ENCODE measurements at places on chromosomes 5 and 9.

GRCh38 chr5:89086390-89087086, 203.6 kb upstream of the MEF2C start:
- no peak for DNase-seq

- DNase-seq: no peak
These were observed 35.0 kb downstream of the MTX3 start for GRCh38 chr5:79955941-79956670.

GRCh38 chr5:59753599-59753998, 139.9 kb downstream of the PDE4D start:
- no peak for DNase-seq

- DNase-seq: no peak
These were observed 468.6 kb upstream of the ARRDC3 start for GRCh38 chr5:91851670-91852069.

- no peak for DNase-seq
These were observed 172.5 kb downstream of the CRB2 start for GRCh38 chr9:123528501-123528900.

- no peak for DNase-seq
These were observed 39.4 kb upstream of the HMCN2 start for GRCh38 chr9:130226112-130226511.

GRCh38 chr5:160287378-160288051, 24.8 kb downstream of the CCNJL start:
- DNase-seq: no peak

DNA sequence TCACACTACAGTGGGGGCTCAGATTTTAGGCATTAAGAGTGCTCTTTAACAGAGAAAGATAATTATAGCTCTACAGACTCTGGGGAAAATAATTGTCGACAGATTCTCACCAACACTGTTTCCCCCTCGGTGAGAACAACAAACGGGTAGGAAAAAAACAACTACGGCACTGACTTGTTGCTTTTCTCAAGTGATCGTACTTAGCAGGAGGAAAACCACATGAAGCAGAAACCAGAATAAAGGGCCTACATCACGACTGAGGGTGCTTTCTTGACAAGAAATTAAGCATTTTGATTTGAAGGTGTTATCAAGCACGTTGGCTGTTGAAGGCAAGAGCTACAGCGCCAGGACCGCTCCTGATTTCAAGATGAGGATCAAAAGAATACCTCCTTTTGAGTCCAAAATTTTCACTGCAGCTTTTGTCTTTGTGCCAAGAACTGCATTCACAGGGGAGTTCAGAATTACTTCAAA, 27.2 kb upstream of the CER1 start:
- peak; percentile 8 for DNase-seq

DNA sequence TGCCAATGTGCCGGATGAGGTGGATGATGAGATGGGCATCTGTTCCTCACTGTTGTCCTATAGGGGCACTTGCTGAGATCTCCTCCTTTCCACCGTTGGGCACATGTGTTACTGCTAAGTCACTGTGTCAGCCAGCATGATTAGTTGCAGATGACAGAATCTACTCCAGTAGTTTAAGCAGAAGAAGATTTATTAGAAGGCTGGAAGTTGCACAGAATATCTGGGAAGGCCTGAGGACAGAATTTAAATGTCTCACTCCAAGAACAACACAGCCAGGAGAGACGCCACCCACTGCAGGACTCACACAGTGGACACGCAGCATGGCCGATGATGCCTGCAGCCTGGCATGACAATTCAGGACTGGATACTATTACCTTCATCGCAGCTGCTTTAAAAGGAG, 157.5 kb downstream of the NSG2 start:
- no peak for DNase-seq

DNA sequence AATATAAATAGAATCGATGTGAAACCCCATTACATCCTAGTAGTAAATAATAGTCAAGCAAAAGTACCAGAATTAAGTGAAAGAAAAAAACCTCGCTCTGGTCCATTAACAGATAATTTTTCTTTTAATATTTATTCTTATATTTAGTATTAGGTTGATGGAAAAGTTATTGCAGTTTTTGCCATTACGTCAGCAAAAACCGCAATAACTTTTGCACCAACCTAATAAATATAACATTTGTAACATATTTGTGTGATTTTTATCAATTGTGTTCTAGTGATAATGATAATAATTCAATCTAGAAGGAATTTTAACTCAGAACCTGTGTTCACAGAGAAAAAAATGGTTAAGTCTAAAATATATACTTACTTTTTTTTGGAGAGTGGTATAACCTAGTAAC, 16.1 kb downstream of the RORB start:
- no peak for DNase-seq

GRCh38 chr9:114611516-114612271, 603 bp downstream of the TMEM268 start:
- peak; percentile 30 for DNase-seq

GRCh38 chr9:130789747-130790672, 45.0 kb upstream of the ABL1 start:
- no peak for DNase-seq

GRCh38 chr9:137685035-137685740, 66.4 kb downstream of the EHMT1 start:
- DNase-seq: no peak

DNA sequence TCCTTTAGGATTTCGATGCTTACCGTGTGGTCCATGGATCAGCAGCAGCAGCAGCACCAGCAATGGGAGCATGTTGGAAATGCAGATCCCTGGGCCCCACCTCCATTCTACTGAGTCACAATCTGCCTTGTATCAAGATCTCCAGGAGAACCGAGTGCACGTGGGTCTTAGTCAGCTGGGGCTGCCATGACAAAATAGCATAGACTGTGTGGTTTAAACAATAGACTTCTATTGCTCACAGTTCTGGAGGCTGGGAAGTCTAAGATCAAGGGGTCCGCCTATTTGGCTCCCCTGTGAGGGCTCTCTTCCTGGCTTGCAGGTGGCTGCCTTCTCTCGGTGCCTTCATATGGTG, 1.3 kb upstream of the PROP1 start:
- no peak for DNase-seq

- no peak for DNase-seq
These were observed 117.8 kb downstream of the FGF18 start for GRCh38 chr5:171537070-171537849.

DNA sequence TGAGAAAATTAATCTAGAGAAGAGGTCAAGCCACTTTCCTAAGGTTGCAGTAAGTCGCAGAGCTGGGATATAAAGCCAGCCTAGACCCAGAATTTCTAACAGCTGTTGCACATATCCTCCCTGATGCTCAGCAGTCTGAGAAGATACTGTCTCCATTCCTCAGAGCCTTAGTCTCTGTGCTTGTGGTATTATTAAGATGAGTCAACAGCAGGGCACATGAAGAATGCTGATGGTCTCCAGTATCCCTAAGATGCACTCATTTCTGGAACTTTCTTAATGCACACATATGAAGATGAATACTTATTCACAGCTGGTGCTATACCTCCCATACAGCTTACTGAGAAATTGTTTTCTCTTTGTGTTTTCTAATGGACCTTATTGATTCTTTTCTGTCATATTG, 32.5 kb downstream of the SGCD start:
- no peak for DNase-seq

DNA sequence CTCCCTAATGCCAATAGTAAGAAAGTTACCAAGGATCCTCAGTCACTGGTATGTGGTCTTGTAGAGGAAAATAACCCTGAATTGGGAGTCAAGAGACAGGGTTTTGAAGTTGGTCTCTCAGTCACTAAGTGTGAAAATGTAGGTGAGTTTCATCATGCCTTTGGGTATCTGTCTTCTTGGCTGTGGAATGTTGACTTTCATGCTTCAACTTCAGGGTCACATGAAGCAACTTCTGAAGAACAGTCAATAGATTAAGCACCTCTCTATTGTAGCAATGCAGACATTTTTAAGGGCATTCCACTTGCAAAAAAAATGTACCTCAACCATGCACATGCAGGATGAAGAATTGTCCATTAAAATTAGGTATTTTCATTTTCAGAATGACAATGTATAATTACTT, 194.6 kb downstream of the CSNK1G3 start:
- DNase-seq: no peak

- DNase-seq: no peak
These were observed 301.1 kb downstream of the PRR16 start for GRCh38 chr5:120765189-120765588.

- no peak for DNase-seq
These were observed 195.5 kb downstream of the RGS3 start for GRCh38 chr9:113659039-113659438.

DNA sequence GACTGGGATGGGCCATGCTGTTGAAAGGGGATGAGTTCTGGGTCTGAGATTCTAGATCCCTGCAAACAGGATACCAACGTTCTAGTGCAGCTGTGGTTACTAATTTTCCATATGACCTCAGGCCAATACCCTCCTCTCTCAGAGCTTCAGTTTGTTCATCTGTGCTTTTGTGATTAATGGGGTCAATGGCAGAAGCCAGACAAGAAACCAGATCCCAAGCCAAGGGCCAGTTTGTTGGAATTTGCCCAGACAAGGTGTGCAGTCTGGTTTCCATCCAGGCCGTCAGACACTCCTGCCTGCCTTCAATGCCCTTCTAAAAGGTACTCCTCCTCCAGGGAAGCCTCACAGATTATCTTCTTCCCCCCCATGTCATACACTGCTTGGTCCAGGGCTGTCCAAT, 11.4 kb downstream of the MYORG start:
- DNase-seq: no peak

DNA sequence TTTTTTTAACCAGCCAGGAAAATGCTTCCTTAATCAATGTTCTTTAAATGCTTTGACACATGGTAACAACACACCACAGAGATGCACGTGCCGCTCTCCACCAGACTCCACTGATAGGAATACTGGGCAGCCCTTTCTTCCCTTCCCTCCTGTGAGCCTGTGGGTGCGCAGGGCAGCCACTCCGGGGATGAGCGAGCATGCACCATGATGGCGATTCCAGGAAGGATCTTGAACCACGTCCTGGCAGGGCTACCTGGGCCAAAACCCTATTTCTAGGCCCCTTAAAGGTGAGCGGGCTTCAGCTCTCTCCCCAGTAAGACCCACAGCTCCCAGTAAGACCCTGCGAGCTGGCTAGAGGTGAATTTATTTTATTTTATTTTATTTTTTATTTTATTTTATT, 128.2 kb downstream of the MVB12B start:
- no peak for DNase-seq

- DNase-seq: peak; percentile 61
These were observed 154.0 kb downstream of the PIK3R1 start for GRCh38 chr5:68369457-68370125.

- no peak for DNase-seq
These were observed 926.1 kb upstream of the DMAC1 start for GRCh38 chr9:8725635-8726034.

- no peak for DNase-seq
These were observed 374.1 kb upstream of the IRX4 start for GRCh38 chr5:2256691-2257280.

Data from thymus (tissue), 14 donors.